ENCODE measurements at places on chromosomes 2 and 18.

- DNase-seq = no peak
These were observed 41.1 kb downstream of the NHEJ1 start for GRCh38 chr2:219119422-219120043.

DNA sequence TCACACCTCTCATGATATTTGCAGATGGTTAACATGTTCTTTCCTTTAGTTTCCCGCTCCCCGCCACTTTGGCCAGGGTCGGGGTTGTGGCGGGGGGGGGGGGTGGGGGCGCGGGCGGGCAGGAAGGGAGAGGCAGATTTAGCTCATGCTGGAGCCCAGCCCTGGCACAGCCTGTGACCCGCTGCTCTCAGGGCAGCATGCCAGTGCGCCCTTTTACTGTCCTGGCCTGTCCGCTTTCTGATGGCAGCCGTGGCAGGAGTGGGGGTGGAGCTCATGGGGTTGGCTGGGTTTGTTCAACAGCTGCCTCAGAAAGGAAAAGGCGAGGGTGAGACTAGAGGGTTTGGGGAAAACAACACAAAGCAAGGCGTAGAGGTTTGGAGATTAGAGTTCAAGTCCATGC is 56.1 kb downstream of the TNP1 start:
- DNase-seq = no peak

DNA sequence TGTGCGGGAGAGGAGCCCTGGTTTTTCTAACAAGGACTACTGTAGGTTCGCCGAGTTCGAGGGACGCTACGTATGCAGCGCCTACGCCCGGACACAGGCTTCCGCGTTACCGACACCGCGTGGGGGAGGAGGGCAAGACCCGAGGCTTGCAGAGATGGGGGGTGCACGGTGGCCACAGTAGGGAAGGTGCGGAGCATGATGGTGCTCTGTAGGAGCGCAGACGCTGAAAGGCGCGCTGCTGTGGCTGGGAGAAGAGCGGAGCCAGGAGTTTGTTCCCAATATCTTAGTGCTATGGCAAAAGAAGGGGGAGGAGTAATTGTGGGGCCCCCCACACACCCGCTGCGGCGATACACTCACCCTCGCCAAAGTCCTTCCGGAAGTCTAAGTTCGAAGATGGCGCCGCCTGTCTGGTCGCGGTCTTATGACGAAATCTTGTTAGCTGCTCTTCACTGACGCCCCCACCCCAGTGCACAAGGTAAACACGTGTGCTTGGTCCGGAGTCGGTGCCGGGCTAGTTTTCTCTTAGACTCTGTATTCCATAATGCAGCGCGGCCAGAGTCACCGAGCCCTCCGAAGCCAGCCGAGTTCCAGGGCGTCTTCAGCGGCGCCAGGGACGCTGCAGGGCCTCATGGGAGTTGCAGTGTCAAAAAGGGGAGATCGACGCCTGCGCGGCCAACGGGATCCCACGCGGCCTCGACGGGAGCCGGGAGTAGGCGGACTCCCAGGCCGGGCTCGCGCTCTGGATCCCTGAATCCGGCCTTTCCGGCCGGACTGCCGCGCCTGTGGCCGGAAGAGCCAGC is at the start of gene GTF3C2:
Gene GTF3C2 (minus strand): TSS at position 383 of the 800 bp plus-strand sequence. CDS start 13,210 bp downstream, outside the sequence.
- peak; percentile 90 for DNase-seq

DNA sequence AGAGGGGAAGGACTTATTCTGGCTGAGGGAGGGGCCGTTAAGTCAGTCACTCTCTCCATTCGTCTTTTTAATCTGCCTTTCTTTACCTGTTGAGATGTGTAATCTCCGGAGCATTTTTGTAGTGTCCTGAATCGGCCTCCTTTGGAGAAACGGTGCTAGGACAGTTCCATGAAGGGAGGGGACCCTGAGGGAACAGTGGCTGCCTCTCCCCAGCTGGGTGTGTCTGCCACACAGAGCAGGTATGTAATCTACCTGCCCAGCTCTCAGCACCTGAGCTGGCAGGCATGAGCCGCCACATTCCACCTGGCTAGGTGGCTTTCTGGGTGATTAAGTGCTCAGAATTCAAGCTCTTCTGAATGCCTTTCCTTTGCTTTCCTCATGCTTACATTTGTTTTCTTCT is 131.2 kb downstream of the WDSUB1 start:
- DNase-seq = no peak

DNA sequence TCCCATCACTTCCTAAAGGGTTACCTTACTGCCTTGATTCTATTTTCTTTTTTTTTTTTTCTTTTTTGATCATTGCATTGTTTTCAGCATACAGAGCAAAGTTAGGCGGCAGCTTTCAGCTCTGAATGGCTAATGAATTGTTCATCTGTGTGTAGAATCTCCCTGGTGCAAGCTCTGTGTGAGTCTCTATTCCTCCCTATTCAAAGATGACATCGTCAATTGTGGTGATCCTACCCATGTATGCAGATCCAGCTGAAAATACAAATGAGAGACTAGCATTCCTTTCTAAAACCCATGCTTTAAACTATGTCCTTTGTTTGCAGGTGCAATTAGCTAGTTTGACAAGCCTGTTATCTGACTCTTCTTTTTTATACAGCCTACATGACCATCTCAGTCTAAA is 539.0 kb downstream of the ARHGAP15 start:
- no peak for DNase-seq

- DNase-seq = no peak
These were observed 1.7 kb downstream of the FOSL2 start for GRCh38 chr2:28394331-28394877.

- no peak for DNase-seq
These were observed 3.6 kb upstream of the SMARCAL1 start for GRCh38 chr2:216408426-216409290.
